Aorta (tissue), 5 donors: ENCODE measurements at places on chromosomes 4 and X.

DNA sequence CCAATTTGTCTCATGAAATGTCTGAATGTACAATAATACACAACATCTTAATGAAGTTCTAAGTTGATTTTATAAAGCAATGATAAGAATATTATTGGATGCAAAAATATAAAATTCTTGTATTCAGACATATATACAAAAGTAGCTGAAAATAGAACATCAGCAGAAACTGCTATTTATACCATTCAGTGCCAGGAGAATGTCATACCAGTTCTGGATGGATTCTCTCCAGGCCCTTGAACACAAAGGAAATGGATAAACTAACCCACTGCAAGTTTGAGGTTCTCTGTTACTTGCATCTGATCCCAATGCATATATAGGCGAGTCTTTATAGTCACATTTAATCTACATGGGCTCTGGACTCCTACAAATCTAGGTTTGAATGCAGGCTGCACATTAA, 126.3 kb upstream of the KLF3 start:
- no peaks in the 10 kb centered on the region for H3K4me1 ChIP-seq
- H3K27me3 ChIP-seq = no peaks in the 10 kb centered on the region
- H3K27ac ChIP-seq = no peak overlapping the region
- DNase-seq = no peak

DNA sequence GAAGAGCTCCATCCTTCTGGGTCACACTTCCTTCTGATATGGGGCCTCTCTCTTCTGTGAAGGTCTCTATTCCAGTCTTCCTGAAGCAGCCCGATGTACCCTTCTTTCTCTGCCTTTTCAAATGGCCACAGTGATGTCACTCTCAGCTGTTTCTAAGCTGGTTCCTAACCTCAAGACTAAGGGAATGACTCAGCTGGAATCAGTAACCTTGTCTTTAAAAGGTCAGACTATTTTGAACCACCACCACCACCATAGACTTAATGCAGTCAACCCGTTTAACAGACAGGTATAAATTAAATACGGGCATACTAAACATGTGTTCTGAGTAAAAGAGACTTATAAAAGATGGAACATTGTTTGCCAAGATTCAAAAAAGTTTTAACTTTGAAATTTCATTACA, 121.0 kb downstream of the PPA2 start:
- DNase-seq = no peak
- no peaks in the 10 kb centered on the region for H3K36me3 ChIP-seq
- no peaks in the 10 kb centered on the region for H3K27me3 ChIP-seq
- H3K4me1 ChIP-seq = no peaks in the 10 kb centered on the region
- H3K27ac ChIP-seq = no peak overlapping the region

- H3K4me3 ChIP-seq = no peak overlapping the region
- no peak overlapping the region for H3K27ac ChIP-seq
- H3K27me3 ChIP-seq = no peaks in the 10 kb centered on the region
- H3K36me3 ChIP-seq = no peaks in the 10 kb centered on the region
- no peaks in the 10 kb centered on the region for H3K4me1 ChIP-seq
Observed at GRCh38 chr4:83830138-83830888, 294.4 kb downstream of the GPAT3 start.

DNA sequence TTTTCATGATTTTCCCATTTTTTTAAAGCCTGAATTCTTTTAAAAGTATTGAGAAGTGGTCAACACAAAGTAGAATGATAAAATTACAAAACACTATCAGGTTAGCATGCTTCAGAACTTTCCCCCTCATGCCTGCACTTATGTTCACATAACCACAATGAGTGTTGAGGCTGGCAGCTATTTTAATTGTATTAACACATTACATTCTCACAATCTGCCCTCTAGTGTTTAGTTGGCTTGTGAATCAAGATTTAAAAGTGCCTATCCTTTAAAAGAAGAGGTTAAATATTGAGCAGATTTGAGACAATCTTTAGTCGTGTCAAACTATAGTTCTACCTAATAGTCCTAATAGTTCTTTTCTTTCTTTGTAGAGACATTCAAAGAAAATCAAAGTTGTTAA, 93.6 kb upstream of the NAP1L5 start:
- H3K4me3 ChIP-seq = no peak overlapping the region
- peaks cover 3% of the 10 kb centered on the region for H3K36me3 ChIP-seq
- H3K4me1 ChIP-seq = peaks cover 3% of the 10 kb centered on the region
- H3K27me3 ChIP-seq = no peaks in the 10 kb centered on the region
- no peak for DNase-seq

- no peaks in the 10 kb centered on the region for H3K36me3 ChIP-seq
- no peak for DNase-seq
- H3K4me1 ChIP-seq = no peaks in the 10 kb centered on the region
- no peak overlapping the region for H3K4me3 ChIP-seq
Observed at GRCh38 chr4:112511093-112511802, 4.7 kb downstream of the NEUROG2 start.

DNA sequence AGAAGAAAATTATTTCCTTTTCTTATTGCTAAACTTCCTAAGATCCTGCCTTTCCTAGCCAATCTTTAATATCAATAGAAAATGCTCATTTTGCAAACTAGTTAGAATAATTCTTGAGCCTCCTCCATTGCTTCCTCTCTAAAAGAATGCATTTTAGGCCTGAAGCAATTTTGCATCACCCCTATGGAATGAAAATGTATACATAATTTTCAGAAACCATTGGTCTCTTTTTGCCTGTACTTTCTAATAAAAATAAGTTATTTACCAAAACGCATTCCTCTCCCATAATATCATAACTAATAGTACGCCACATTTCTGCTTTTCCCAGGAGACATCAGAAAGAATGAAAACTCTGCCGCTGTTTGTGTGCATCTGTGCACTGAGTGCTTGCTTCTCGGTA, 1.7 kb downstream of the MUC7 start:
- H3K27me3 ChIP-seq = no peaks in the 10 kb centered on the region
- H3K4me1 ChIP-seq = no peaks in the 10 kb centered on the region
- H3K36me3 ChIP-seq = no peaks in the 10 kb centered on the region
- H3K27ac ChIP-seq = no peak overlapping the region
- no peak for DNase-seq

DNA sequence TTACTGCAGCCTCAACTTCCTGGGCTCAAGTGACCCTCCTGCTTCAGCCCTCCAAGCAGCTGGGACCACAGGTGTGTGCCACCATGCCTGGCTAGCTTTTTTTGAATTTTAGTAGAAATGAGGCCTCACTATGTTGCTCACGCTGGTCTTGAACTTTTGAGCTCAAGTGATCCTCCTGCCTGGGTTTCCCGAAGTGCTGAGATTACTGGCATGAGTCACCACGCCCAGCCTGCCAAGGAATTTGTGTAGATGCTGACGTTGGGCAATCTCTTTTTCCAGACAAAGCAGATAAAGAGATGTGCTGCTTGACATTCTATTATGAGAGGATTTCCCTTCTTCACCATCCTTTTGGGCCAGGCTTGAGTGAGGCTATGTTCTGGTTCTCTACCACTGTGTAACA, 254.5 kb upstream of the RPS6KA3 start:
- no peaks in the 10 kb centered on the region for H3K27me3 ChIP-seq
- H3K36me3 ChIP-seq = no peaks in the 10 kb centered on the region
- H3K4me1 ChIP-seq = no peaks in the 10 kb centered on the region
- no peak overlapping the region for H3K27ac ChIP-seq
- DNase-seq = no peak
